ENCODE measurements at places on chromosomes 5 and 9.
A peak's percentile ranks its signal among the peaks of the same experiment; 100 is the strongest.

DNA sequence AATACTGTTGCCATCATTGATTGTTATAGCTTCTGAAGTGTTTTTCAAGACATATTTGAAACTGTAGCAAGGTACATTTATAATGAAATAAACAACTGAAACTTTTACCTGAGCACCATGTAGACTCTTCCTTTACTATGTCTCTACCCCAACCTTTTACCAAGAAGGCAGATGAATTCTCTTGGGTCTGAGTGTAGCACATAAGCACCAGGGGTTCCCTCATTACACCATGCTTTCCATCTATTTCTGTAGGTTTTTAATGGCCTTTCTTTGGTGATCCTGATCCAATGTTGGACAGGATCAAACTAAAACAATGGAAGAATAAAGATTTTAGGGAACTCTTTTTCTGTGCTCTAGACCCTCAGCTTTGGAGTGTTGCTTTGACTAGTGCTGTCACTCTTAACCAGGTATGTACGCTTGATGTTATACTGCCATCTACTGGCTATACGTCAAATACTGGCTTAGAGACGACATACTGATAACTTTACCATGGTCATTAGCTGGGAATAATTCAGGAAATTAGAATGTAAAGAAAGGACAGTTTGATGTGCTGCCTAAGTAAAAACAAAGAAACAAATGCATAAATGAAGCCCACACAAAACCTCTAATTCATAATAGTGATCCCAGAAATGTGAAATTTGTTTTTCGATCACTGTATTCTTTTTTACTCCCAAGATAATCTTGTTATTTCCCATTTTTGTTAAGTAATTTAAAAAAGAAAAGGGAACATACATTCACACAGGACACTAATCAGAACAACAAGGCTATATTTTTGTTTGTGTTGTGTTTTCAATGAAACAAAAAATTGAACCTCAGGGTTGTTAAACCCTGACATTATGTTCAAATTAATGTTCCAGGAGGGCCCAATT is 30.7 kb downstream of the IFNW1 start:
- DNase-seq, result peak; percentile 36

DNA sequence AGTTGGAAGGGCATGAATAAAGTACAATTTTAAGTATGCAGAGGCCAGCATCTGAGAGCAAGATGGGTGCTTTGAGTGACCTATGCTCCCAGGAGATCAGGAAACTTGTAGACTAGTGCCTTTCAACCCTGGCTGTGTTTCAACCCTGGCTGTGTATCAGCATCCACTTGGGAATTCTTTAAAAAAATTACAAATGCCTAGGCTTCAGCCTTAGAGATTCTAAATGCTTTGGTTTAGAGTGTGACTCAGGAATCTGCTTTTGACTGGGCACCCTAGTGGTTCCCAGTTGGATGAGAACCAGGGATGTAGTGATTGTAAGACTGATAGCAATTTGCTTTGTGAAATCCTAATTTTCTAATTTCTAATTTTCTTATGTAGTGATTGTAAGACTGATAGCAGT is 65.6 kb downstream of the RALGPS1 start:
- no peak for DNase-seq

DNA sequence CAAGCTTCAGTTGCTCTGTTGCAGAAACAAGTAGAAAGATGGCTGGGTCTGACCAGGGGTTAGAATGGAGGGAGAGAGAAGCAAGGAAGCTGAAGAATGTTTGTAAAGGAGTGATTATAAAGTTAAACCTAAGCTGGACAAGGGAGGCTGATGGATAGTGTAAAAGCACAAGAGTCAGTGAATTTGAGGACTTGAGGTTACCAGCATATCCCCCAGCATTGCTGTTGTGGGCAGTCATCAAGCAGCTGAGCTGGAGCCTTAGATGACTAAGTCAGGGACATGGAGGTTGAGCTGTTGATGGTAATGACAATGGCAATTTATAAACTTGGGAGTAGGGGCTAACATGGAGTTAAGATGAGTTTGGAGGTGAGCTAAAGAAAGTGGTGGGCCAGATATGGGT is 131.5 kb downstream of the ERCC6L2 start:
- DNase-seq, result no peak

- no peak for DNase-seq
Measured at GRCh38 chr5:75200776-75201175, 35.9 kb downstream of the ANKRD31 start.

- no peak for DNase-seq
Measured at GRCh38 chr5:43514025-43514424, 923 bp downstream of the C5orf34 start.

DNA sequence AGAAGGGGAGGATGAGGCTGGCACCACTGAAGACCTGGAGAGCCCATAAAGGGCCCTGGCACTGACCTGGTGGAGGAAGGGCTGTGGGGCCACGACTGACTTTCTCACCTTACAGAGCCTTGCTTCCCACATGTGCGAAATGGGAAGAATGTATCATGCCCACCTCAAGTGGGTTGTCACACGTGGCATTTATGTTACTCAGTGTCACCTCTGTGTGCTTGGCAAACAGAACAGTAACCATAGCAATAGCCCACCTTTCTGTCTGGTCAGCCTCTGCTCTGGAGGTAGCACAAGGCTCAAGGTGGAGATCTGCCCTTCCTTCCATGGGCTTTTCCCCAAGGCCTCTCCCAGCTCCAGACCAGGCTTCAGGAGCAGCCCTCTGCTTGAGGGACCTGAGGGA is 16.7 kb downstream of the TCF7 start:
- DNase-seq, result no peak

- DNase-seq, result no peak
Measured at GRCh38 chr5:150895431-150896428, 9.1 kb downstream of the ZNF300 start.

- DNase-seq, result no peak
Measured at GRCh38 chr5:167657016-167657415, 634.4 kb upstream of the WWC1 start.

GRCh38 chr5:58405175-58405574 is 54.7 kb downstream of the PLK2 start:
- DNase-seq, result no peak

DNA sequence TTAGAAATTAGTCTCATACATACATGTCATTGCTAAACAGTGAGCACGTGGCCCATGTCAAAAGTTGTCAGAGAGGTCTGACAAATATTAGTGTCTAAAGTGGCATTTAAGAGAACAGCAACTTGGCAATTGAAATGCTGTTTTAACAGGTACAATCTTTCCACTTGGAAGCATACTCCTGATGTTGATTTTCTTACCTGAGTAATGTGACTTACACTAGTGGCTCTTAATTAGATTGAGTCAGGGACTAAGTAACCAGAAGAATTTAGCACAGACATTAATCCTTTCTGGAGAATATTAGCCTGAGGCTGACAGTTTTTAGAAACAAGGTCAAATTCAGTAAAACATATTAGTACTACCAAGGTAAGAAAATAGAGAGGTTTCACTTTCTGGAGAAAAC is 357.0 kb upstream of the ZNF608 start:
- DNase-seq, result no peak

DNA sequence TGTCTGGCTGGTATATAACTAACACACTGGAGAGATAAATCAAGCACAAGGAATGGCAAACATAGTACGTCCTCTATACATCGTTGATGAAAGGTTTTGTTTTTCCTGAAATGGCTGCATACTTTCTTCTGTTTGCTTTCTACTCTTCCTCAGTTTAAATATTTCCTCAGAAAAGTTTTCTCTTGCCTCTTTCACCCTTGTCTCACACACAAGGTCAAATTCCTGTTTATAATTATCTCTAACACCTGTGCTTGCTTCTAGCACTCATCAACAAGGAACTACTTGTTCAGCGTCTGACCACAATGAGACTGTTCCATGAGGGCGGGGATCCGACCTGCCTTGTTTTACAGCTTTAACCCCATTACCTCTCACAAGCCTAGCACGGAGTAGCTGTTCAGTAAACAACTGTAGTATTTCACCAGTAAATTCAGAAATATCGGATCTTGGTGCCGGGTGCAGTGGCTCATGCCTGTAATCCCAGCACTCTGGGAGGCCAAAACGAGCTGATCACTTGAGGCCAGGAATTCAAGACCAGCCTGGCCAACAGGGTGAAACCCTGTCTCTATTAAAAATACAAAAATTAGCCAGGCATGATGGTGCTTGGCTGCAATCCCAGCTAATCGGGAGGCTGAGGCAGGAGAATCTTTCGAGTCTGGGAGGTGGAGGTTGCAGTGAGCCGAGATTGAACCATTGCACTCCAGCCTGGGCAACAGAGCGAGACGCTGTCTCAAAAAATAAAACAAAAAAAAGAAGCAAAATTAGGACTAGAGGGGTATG is 37.0 kb downstream of the NR6A1 start:
- no peak for DNase-seq

DNA sequence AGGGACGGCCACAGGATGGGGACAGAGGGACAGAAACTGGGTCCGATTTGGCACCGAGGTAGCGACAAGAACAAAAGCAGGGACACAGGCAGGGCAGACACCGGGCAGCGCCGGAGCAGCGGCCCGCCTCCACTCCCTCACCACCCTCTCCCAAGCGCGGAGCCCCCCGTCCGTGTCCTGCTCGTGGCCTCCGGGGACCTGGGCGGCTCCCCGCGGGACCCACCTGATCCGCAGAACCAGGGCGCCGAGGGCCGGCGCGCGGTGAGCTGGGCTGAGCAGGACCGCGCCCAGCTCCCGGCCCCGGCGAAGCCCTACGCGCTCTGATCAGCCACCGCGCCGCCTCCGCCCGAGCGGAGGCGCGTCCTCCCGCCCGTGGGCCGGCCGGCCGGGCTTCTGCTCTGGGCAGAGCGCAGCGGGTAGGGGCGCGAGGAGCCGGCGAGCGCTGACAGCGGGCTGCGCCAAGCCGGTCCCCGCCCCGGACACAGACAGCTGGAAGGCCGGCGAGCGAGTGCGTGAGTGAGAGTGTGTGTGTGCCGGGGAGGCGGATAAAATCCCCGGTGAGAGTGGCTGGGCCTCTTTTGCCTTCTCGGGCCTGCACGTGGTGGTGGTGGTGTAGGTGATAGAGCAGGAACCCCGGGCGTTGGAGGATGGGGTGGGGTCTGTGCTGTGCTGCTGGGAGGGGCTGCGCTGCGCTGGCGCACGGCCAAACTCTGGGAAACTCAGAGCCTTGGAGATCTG is at the start of gene GGTA1:
Gene GGTA1, minus strand, starts transcription at position 418 of the 738 bp plus-strand sequence. CDS start 31,922 bp downstream, outside the sequence.
- no peak for DNase-seq

GRCh38 chr9:70015099-70015498 is 28.5 kb upstream of the MAMDC2 start:
- DNase-seq, result no peak

DNA sequence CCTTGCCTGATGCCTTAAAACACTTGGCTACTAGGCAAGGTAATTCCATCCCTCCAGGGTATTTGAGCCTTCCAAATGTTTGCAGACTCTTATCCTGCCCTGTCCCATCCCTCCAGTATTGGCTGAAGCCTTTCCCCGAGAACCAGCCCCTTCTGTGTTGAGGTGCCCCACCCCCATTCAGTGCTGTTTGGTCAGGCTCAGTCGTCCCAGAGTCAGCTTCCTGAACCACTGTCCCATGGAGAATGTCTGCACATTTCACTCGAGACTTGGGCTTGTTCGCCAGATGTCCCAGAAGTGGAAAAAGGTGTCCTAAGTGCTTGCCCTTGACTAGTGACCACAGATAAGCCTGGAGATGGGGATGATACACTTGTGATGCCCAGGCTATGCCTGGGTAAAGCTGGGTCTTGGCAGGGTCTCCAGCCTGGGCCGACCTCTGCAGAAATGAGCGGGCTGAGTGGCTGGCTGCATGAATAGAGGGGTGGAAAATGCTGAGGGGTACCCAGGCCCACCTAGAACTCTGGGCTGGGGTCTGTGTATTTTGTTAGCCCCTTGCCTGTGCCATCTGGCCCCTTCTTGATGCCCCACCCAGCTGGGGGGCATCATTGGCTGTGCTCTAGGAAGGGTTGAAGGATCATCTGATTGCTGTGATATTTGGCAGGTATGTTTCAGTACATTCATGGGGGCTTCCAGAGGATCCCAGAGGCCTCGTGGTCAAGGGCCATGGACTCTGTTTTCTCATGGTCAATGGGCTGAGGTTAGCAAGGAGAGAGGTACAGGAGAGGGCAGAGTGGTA is 178.4 kb downstream of the MACROH2A1 start:
- no peak for DNase-seq

DNA sequence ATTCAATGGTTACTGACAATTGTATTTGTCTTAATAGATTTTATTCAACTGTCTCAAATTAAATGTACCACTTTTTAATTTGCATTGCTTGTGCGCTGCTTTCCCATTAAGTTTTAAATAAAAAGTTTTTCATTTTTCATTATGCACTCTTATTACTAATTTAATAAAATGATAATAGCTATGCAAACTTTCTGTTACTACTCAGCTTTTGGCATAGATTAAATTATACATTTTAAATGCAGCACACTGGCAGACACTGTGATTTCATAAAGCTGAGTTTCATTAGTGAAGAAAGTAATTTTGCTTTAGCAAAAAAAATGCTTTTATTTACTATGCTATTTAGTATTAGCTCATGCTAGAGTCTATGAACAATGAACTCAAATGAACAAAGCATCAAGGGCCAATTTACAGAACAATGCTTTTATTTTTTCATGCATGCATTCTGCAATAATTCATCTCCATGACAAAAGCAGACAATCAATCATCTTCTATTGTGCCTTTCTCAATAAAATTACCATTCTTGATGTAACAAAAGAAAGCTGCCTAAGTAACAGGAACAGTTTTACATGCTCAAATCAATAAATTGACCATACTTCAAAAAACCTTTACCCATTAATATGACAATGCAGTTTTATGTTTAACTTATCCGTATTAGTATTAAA is 595.2 kb upstream of the ARRDC3 start:
- no peak for DNase-seq

- no peak for DNase-seq
Measured at GRCh38 chr5:134651531-134651930, 2.9 kb downstream of the SEC24A start.

DNA sequence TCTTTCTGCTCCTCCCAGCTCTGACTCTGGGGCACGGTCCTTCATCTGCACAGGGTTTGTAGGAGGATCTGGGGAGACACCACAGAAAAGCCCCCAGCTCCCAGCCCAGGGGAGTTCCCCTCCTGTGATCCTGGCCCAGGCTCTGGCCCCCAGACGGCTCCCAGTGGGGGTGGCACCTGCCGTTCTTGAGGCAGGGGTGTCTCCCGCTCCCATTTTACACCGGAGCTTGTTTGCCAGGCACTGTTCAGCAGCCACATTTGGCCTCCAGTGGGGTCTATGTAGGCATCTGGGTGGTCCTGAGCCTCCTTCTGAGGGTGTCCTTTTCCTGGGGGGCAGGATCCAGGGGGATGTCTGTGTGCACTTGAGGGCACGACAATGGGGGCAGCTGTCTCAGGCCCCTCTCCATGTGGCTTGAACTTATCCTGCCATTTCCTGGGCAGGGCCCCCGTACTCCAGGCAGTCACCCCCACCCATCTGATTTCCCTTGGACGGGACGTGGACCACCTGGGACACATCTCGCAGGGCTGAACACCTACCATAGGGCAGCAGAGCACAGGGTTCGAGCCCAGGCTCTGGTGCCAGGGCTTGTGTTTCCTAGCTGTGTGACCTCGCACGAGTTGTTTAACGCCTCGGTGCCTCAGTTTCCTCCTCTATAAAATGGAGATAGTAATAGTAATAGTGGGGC is 275.0 kb upstream of the MVB12B start:
- no peak for DNase-seq

DNA sequence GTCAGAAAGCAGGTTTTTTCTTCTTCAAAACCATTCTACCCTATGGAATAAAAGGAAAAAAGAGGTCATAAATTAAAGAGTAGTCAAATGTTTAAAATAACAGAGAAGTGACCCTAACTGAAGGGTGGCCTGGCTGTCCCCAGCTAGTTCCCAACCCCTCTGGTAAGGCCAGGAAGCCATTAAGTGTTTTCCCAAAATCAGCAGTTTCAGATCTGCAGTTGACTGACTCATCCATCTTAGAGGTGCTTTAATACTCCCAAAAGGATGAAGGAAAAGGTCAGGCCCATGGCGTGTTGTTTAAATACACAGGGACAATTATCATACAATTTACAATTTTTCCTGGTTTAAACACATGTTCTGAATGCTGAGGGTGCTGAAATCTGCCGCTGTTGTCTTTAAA is 47.9 kb upstream of the TBC1D9B start:
- no peak for DNase-seq
